ENCODE measurements at places on chromosomes 5 and 9.
A peak's percentile ranks its signal among the peaks of the same experiment; 100 is the strongest.

- DNase-seq, result no peak
Observed at GRCh38 chr9:12818431-12819000, 43.7 kb downstream of the LURAP1L start.

DNA sequence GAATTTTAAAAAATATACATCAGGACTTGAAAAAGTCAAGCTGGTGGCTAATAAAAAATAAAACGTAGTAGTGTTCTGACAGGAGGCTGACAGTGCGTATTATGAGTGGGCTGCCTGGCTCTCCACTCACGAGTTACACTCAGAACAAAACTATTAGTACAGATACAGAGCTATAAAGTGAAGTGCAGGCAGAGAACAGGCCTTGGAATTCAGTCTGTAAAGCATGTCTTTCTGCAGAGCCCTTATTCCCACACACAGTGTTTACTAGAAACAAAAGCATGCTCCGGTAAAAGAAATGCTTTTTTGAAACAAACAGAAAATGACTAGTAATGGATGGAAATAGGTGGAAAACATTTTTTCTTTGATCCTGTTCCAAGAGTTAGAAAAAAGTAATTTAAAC, 334.7 kb downstream of the DIRAS2 start:
- DNase-seq, result no peak

DNA sequence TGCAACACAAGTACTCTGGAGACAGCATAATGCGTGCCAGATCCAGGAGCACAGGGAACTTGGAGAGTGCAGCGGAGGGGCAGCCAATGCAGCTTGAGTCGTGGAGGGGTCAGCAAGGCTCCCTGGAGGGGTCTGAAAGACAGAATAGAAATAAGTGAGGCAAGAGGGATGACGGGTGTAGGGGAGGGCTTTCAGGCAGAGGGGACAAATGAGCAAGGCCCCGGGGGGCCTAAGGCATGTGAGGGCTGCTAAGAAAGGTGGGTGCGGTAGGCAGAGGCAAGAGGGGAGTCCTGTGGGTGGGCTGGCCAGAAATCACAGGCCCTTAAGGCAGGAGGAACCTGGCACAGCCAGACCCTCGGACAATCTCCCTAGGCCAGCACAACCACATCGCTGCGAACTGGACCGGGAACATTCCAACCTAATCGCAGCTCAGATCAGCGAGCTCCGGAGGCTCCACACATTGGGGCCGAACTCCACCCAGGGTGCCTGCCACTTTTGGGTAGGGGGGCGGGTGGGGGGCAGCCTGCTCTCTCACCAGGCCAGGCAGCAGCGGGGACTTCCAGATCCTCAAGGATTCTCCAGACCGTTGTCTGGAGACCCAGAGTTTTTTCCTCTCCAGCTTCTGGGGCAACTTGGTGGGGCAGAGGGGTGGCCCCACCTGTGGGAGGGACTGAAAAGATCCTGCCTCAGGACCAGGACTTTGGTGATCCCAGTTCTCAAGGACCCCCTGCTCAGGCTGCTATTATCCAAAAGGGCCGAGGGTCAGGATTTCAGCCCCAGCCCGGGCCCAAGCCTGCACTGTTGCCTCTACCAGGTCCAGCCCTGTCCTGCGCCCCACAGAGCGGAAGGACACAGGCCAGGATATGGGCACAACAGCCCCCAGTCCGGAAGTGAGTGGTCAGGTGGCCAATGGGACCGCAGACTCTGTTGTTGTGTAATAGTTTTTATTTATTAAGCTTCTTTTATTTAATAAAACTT, 22.7 kb upstream of the CYSTM1 start:
- DNase-seq, result no peak

DNA sequence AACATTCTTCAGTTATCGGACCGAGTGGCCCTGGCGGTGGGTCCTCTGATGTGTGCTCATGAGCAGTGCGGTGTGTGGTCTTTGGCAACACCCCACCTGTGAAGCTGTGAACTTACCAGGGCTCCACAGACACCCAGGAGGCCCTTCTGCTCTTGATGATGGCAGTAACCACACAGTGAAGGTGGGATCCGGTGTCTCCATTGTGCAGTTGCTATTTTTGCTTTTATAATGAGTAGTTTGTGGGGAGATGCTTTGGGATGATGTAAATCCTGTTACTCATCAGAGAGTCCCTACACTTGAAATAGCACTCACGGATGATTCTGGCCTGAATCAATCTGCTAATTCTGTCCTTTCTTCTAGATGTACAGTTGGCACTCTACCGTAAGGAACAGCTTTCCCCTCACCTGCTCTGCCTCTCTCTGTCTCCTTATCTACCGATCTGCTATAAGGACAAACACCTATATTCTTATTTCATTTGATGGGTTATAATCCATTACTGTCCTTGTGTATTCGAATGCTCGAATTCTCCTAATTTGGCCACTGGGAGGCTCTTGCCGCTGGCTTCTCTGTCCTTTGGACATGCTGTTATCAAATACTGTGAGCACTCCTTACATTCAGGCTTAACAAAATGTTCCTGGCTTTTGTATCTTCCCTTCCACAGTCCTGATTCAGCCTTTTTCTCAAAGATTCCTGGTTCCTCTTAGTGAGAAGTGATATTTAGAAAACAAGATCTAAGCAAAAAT, 20.2 kb downstream of the ATPSCKMT start:
- DNase-seq, result no peak

GRCh38 chr5:10994091-10994986, 233.3 kb upstream of the DAP start:
- no peak for DNase-seq

- no peak for DNase-seq
Observed at GRCh38 chr5:180628211-180628610, 21.2 kb downstream of the FLT4 start.

DNA sequence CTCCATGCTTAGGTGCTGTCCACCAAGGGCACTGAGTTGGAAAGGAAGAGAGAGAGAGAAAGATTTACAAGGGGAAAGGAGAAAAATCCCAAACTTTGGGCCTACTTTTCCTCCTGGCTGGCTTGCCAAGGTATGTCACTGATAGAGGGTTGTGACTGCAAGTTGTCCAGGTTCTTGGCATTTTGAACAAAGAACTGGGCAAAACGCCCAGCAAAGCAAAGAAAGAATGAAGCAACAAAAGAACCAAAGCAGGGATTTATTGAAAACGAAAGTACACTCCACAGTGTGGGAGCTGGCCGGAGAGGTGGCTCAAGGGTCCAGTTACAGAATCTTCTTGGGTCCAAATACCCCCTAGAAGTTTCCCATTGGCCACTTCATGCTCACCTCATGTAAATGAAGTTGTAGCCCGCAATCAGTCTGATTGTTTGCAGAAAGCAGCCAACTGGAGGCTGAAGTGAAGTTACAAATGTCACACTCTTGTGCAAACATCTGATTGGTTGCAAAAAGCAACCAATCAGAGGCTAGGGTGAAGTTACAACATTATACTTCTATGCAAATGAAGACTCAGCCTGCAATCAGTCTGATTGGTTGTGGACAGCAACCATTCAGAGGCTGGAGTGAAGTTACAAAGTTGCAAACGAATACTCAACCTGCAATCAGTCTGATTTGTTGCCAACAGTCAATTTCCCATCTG, 263.5 kb downstream of the YTHDC2 start:
- DNase-seq, result peak; percentile 16

- DNase-seq, result no peak
Observed at GRCh38 chr5:157874861-157875260, 15.9 kb upstream of the CLINT1 start.

- DNase-seq, result no peak
Observed at GRCh38 chr5:36908544-36909260, 32.1 kb downstream of the NIPBL start.

- DNase-seq, result no peak
Observed at GRCh38 chr9:70948744-70949143, 172.7 kb downstream of the TRPM3 start.

DNA sequence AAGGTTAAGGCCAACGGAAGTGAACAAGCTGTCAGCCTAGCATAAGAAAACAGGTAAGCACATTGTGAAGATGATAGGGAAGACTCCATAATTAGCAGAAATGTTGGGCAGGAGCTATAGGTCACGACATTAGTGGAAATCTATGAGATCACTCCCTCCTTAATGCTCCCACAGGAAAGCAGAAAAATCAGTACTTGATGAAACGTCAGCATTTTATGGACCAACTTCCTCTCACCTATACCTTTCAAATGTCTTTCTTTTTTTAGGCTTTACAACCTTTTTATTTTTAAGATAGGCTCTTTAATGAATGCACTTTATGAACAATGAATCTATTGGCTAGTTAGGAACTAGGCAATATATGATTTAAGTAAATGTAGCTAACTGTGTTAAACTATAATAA, 29.4 kb upstream of the HCN1 start:
- DNase-seq, result no peak
